ENCODE measurements at places on chromosomes 4 and X. TPM values are rescaled to one million over a fixed set of nuclear protein-coding genes. Genes with fewer than 3 reads are reported as not detected.

DNA sequence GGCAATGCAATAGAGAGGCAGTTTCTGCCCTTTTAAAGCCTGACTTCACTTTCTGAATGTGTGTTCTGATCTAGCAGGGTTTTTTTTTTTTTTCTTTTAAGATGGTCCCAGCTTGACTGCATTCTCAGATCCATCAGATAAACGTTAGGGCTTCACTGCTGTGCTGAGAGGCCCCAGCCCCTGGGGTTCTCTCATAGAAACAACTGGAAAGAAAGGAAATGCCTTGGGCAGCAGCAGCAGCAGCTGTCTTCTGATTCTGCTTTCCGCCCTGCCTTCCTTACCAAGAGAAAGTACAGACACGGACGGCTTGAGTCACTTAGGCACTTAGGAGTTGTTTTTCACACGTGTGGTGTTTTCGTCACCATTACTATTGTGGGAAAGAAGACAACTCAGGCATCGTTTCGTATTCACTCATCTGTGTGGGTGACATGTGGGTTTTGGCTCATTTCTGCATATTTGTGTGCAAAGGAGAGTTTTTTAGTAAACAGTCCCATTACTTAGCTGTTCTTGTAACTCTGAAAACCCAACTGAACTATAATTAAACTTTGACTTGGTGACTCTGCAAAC is 172.0 kb downstream of the PTTG2 start:
- DNase-seq: peak; percentile 61
- peaks cover 11% of the 10 kb centered on the region for H3K4me1 ChIP-seq
- no peaks in the 10 kb centered on the region for H3K27me3 ChIP-seq
- no peak overlapping the region for H3K4me3 ChIP-seq
- peaks cover 14% of the 10 kb centered on the region for H3K36me3 ChIP-seq

DNA sequence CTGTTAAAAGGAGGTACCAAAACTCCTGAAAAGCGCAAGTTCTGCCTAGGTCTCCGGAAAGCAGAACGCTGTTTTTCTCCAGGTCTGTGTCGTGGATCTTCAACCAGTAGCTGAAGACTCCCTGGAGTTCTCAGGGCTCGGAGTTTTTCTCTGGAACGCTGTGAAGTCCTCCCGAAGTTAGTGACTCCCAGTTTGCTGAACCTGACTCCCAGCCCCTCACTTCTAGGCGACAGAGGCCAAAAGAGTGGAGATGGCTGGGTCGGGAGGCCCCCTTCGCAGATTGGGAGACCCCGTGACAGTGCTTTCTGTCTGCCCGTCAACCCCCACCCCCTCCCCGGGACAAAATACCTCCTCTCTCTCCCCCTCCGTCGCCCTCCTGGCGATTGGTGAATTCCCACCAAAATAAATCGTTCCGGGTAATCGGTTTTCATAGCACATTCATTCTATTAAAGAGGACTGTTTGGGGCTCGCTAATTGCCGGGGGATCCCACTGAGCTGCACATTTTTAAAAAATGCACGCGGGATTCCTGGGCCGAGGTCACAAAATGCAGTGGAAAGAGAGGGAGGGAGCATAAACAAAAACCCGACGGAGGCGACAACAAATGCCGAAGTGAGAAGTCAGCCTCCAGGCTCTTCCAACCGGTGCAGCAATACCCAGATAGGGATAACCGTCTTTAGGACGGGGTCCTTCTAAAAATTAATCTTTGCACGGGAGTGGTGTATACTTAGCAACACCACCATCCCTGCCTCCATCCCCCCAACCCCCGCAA is 4.0 kb upstream of the MSX1 start:
- H3K27me3 ChIP-seq: peaks cover 93% of the 10 kb centered on the region
- no peak overlapping the region for H3K27ac ChIP-seq
- H3K4me3 ChIP-seq: no peak overlapping the region
- no peaks in the 10 kb centered on the region for H3K36me3 ChIP-seq

The SPATA18 gene
- total RNA-seq: 2.0 TPM

GRCh38 chr4:8030121-8030781 is 90.6 kb upstream of the AFAP1 start:
- H3K36me3 ChIP-seq: no peaks in the 10 kb centered on the region
- H3K4me1 ChIP-seq: peaks cover 3% of the 10 kb centered on the region
- H3K27ac ChIP-seq: no peak overlapping the region
- no peaks in the 10 kb centered on the region for H3K27me3 ChIP-seq
- no peak for DNase-seq

- no peaks in the 10 kb centered on the region for H3K36me3 ChIP-seq
- H3K4me3 ChIP-seq: no peak overlapping the region
- H3K27me3 ChIP-seq: no peaks in the 10 kb centered on the region
These were observed 125.0 kb downstream of the PPP3CA start for GRCh38 chr4:101222156-101222845.

The SHROOM3 gene
- total RNA-seq: 1.1 TPM

The OTC gene
- not detected for total RNA-seq

GRCh38 chrX:134715930-134716619 is 57.8 kb upstream of the PLAC1 start:
- H3K36me3 ChIP-seq: no peaks in the 10 kb centered on the region
- no peak overlapping the region for H3K4me3 ChIP-seq
- no peaks in the 10 kb centered on the region for H3K4me1 ChIP-seq
- DNase-seq: no peak
- H3K27ac ChIP-seq: no peak overlapping the region

The RIPPLY1 gene
- total RNA-seq: not detected

- H3K27me3 ChIP-seq: no peaks in the 10 kb centered on the region
- peak within 1 kb of the TSS; percentile 41 for H3K4me3 ChIP-seq
- H3K36me3 ChIP-seq: no peaks in the 10 kb centered on the region
- H3K4me1 ChIP-seq: no peaks in the 10 kb centered on the region
These were observed at the start of gene NUDT10 for GRCh38 chrX:51332188-51332942. NUDT10 (plus strand) TSS chrX:51332822; CDS start chrX:51332966, 144 bp downstream.

GRCh38 chr4:1112174-1112820 is 1.1 kb downstream of the RNF212 start:
- peaks cover 16% of the 10 kb centered on the region for H3K27me3 ChIP-seq
- H3K4me3 ChIP-seq: no peak overlapping the region
- H3K36me3 ChIP-seq: no peaks in the 10 kb centered on the region
- H3K4me1 ChIP-seq: no peaks in the 10 kb centered on the region
- DNase-seq: no peak
- H3K27ac ChIP-seq: no peak overlapping the region

The ANAPC4 gene
- total RNA-seq: 52.6 TPM

The FAM9A gene
- not detected for total RNA-seq

The SPANXN3 gene
- not detected for total RNA-seq

GRCh38 chrX:148416142-148416541 is 84.3 kb upstream of the AFF2 start:
- H3K27me3 ChIP-seq: no peaks in the 10 kb centered on the region
- peak; percentile 59 for DNase-seq
- H3K4me1 ChIP-seq: peaks cover 8% of the 10 kb centered on the region
- no peak overlapping the region for H3K4me3 ChIP-seq
- H3K36me3 ChIP-seq: no peaks in the 10 kb centered on the region
- no peak overlapping the region for H3K27ac ChIP-seq

GRCh38 chr4:124203613-124204238 is 508.8 kb downstream of the ANKRD50 start:
- H3K27me3 ChIP-seq: no peaks in the 10 kb centered on the region
- H3K27ac ChIP-seq: no peak overlapping the region
- H3K4me1 ChIP-seq: no peaks in the 10 kb centered on the region
- no peaks in the 10 kb centered on the region for H3K36me3 ChIP-seq

GRCh38 chrX:136658151-136658550 is 10.2 kb downstream of the CD40LG start:
- no peak for DNase-seq
- no peaks in the 10 kb centered on the region for H3K27me3 ChIP-seq
- H3K36me3 ChIP-seq: no peaks in the 10 kb centered on the region
- no peaks in the 10 kb centered on the region for H3K4me1 ChIP-seq
- no peak overlapping the region for H3K4me3 ChIP-seq

- no peaks in the 10 kb centered on the region for H3K36me3 ChIP-seq
- no peaks in the 10 kb centered on the region for H3K27me3 ChIP-seq
- no peak for DNase-seq
These were observed 101.5 kb upstream of the LIMCH1 start for GRCh38 chr4:41436419-41436818.

- peak overlapping the region; percentile 53 for H3K4me3 ChIP-seq
- H3K36me3 ChIP-seq: no peaks in the 10 kb centered on the region
- peaks cover 8% of the 10 kb centered on the region for H3K4me1 ChIP-seq
- peak overlapping the region; percentile 60 for H3K27ac ChIP-seq
- no peaks in the 10 kb centered on the region for H3K27me3 ChIP-seq
- no peak for DNase-seq
These were observed 1.2 kb upstream of the EFHC2 start for GRCh38 chrX:44344687-44345086.

GRCh38 chr4:93759506-93759905 is 69.0 kb upstream of the ATOH1 start:
- no peak overlapping the region for H3K4me3 ChIP-seq
- H3K4me1 ChIP-seq: no peaks in the 10 kb centered on the region
- H3K27me3 ChIP-seq: no peaks in the 10 kb centered on the region
- no peak for DNase-seq
- no peaks in the 10 kb centered on the region for H3K36me3 ChIP-seq
- no peak overlapping the region for H3K27ac ChIP-seq

- no peaks in the 10 kb centered on the region for H3K27me3 ChIP-seq
- H3K27ac ChIP-seq: no peak overlapping the region
- DNase-seq: no peak
- H3K4me1 ChIP-seq: no peaks in the 10 kb centered on the region
These were observed 100.3 kb downstream of the CDS1 start for GRCh38 chr4:84683064-84683850.

DNA sequence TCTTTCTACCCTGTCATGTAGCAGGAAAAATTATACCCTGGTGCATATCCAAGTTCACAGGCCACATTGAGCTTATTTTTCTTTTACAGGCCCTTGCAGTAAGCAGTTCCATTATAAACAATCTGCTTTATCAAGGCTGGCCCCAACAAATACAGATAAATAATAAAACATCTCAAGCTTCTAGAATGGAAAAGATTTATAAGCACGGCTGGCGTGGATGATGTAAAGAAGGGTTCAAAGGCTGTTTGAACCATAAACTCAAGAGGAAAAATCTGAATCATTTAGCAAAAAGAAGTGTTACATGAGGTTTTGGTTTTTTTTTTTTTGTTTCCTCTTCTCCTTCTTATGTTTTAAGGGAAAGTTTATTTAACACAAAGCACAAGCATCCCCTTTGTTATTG is 109.7 kb downstream of the UNC5C start:
- H3K36me3 ChIP-seq: no peaks in the 10 kb centered on the region
- DNase-seq: no peak
- H3K27ac ChIP-seq: no peak overlapping the region
- H3K4me1 ChIP-seq: no peaks in the 10 kb centered on the region
- no peaks in the 10 kb centered on the region for H3K27me3 ChIP-seq

The ASB9 gene
- not detected for total RNA-seq

DNA sequence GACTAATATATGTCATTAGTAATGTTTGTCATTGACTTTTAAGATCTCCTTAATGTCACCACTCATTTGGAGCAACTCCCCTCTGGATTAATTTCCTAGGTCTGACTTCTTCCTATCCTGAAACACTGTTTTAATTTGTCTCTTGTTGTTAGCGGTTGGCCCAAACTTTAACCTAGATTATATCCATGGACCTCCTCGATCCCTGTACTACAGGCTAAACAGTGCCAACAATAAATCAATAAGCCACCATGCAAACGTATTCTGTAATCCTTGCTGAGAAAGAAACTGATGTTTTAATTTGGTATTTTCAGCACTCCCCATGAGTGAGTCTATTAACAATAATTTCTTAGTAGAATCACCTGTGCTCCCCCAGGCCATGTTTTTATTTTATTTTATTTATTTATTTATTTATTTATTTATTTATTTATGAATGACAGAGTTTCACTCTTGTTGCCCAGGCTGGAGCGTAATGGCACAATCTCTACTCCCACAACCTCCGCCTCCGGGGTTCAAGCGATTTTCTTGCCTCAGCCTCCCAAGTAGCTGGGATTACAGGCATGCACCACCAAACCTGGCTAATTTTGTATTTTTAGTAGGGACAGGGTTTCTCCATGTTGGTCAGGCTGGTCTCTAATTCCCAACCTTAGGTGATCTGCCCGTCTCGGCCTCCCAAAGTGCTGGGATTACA is 204.1 kb downstream of the IL15 start:
- no peak for DNase-seq
- H3K4me1 ChIP-seq: no peaks in the 10 kb centered on the region
- no peaks in the 10 kb centered on the region for H3K36me3 ChIP-seq
- H3K27me3 ChIP-seq: no peaks in the 10 kb centered on the region
- H3K4me3 ChIP-seq: no peak overlapping the region
- H3K27ac ChIP-seq: no peak overlapping the region

DNA sequence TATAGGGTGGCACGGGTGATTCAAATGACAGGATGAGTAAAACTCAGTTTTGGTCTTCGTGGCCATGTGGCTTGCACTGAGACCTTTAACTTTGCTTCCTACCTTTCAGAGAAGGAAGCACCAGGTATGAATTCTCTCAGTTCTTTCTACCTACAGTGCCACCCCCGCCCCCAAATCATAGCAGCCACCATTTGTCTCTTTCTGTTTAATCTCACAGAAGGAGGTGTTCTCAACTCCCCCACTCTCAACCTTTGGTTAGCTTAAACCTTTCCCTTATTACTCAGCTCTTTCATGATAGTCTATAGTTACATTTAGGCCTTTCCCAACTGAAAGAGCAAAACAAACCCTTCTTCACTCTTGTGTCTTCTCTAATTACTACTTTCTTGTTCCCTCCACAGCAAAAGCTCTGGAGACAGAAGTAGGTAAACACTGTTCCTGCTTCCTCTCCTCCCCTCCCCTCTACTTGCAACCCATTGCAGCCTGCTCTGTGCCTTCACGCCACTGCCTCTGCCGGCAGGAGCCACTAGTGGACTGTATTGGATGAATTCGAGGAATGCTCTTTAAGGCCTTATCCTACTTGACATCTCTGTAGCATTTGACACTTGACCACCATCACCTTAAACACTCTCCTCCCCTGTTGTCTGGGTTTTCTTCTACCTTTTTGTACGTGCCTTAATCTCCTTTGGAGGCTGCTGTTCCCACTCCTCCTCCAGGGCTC is 123.7 kb downstream of the AFF1 start:
- peaks cover 18% of the 10 kb centered on the region for H3K4me1 ChIP-seq
- H3K4me3 ChIP-seq: no peak overlapping the region
- peaks cover 9% of the 10 kb centered on the region for H3K36me3 ChIP-seq
- H3K27me3 ChIP-seq: no peaks in the 10 kb centered on the region
- H3K27ac ChIP-seq: no peak overlapping the region

The RADX gene
- 13.0 TPM for total RNA-seq

DNA sequence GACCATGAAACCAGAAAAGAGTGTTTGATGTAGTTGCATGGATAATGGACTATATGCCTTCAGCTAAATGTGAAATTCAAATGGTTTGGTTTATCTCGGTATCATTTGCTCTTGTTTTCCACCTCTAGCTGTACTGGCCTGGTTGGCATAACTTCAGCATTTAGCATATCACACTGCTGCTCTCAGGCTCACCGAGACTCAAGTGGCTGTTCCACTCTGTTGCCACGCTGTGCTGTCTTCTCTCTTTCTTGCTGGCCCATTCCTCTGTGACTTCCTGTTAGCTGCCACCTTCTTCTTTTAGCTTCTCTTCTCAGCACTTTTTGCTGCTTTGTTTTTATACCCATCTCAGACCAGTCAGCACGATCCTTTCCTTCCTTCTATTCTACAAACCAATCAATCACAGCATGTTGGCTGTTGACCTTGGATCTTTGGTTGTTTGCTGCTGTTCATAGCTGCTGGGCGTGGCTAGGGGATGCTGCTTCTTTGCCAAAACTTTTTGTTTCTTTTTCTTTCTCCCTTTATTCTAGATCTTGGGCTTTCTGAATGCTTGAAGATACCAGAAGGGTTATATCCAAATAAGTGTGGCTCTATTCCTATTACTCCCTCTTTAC is 24.0 kb downstream of the INTS6L start:
- peaks cover 29% of the 10 kb centered on the region for H3K4me1 ChIP-seq
- peaks cover 4% of the 10 kb centered on the region for H3K36me3 ChIP-seq
- peak overlapping the region; percentile 1 for H3K4me3 ChIP-seq

The IGSF1 gene
- not detected for total RNA-seq
